ENCODE measurements at places on chromosomes 11 and 22.
A peak's percentile ranks its signal among the peaks of the same experiment; 100 is the strongest.

- peak; percentile 45 for DNase-seq
Observed at GRCh38 chr11:19740586-19740985, 27.9 kb downstream of the NAV2 start.

- DNase-seq = no peak
Observed at GRCh38 chr11:28106353-28107043, 1.5 kb downstream of the KIF18A start.

DNA sequence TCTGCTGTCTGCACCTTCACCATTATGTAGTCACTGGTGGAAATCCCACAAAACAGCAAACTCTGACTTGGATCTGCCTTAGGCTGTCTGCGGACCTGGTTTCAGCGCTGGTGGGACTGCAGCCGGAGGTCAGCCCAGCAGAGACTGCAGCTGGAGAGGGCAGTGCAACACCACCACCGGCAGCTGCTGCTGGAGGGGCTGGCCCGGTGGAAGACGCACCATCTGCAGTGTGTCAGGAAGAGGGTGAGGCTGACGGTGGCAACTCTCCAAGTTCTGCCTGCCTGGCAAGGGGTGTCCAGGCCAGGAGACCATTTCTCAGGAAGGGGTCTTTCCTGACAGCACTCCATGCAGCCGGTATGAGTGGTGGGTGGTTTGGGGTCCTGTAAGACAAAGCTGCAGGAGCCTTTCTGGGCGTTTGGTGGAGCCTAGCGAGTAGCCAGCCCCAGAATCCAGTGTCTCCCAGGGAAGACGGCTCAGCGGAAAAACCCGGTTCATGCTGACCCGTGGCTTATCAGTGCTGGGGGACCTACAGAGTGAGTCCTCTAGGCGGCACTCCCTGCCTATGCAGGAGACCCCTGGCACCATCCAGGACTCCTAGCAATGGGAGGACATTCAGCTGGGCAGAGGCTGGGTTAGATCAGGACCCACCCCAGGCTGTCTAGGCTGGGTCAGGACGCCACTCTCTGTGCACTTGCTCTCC, 50.8 kb downstream of the PISD start:
- DNase-seq = no peak

DNA sequence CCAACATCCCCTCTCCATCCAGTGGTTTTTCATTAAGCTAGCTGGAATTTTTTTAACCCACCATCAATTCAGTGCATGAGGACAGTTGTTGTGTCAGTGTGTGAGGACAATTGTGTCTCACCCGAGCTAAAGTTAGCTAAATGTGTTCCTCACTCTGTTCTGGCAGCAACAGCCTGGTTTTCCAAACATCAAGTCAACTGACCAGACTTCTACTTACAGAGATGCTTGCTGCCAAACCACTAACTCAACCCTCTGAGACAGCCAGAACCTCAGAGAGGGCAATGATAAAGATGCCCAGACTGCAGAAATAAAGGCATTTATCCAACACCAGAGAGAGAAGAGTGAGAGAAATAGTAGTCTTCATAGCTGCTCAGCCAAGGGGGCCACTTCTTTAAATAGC, 6.7 kb downstream of the PAMR1 start:
- no peak for DNase-seq

- peak; percentile 31 for DNase-seq
Observed at GRCh38 chr22:42190274-42190673, 59.7 kb upstream of the CYP2D6 start.

GRCh38 chr11:30855383-30856006, 269.3 kb upstream of the MPPED2 start:
- DNase-seq = no peak

GRCh38 chr11:61274084-61274483, 21.0 kb downstream of the VWCE start:
- DNase-seq = no peak

- no peak for DNase-seq
Observed at GRCh38 chr22:49925525-49926128, 7.2 kb downstream of the CRELD2 start.

DNA sequence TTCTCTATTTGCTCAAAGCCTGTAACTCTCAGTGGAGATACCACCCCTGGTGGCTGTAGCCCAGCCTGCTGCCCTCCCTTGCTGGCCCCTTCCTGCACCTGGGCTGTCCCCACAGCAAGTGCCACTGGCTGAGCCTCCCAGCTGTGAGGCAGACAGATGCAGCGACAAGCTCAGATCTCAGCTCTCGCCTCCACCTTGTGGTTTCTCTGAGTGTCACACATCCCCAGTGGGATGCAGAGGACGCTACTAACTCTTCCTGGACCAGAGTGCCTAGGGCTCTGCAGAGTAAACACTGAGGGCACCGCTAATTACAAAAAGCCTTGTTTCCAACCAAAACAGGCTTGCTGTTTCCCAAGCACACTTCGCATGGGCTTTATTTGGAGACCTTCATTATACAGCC, 8.9 kb downstream of the YPEL1 start:
- peak; percentile 90 for DNase-seq

GRCh38 chr11:122807731-122808477, 30.4 kb upstream of the CRTAM start:
- DNase-seq = no peak

DNA sequence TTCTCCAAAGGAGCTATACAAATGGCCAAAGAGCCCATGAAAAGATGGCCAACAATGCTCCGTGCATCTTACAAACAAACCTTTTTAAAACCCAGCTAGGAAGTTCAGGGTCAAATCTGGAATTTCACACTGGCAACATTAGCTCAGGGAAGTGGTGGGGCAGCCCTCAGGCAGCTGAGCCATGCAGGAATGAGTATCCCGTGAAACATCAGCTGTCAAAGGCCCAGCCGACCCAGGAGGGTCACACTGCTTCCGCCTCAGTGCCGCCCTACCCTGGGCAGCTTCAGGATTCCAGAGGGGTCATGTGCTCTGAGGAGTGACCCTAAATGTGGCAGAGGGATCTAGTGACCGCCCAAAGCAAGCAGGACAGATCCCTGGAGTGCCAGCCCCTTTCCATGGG, 73.4 kb downstream of the LINC01488 start:
- peak; percentile 32 for DNase-seq

- DNase-seq = no peak
Observed at GRCh38 chr11:82899957-82900276, 313 bp downstream of the PRCP start.

DNA sequence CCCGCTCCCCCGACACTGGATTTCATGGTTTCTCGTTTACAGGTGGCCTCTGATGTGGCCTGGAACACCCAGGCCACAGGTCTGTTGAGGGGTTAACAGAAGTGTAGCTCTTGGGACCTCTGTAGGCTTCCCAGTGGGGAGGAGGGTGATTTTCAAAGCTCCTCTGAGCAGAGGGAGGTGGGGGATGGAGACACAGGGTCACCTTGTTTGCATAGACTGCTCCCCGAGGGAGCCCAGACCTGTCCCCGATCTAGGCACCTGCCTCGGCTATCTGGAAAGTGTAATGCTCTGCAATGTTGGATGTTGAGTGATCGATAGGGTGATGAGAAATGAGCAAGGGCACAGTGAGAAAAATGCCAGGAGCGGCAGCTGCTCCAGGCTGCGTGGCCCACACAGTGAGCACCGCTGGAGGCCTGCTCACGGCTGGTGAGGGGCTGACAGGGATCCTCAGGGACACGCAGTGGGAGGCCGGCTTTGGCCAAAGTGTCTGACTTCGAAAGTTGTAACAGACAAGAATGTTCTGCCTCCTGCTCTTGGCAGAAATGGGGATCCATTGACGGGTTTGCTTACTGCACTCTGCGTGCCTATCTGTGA, 594.1 kb downstream of the BRD1 start:
- no peak for DNase-seq

GRCh38 chr11:45722144-45722543, 56.7 kb upstream of the CHST1 start:
- DNase-seq = peak; percentile 85

- DNase-seq = peak; percentile 61
Observed at GRCh38 chr22:39314251-39314971, 5.0 kb downstream of the RPL3 start.

DNA sequence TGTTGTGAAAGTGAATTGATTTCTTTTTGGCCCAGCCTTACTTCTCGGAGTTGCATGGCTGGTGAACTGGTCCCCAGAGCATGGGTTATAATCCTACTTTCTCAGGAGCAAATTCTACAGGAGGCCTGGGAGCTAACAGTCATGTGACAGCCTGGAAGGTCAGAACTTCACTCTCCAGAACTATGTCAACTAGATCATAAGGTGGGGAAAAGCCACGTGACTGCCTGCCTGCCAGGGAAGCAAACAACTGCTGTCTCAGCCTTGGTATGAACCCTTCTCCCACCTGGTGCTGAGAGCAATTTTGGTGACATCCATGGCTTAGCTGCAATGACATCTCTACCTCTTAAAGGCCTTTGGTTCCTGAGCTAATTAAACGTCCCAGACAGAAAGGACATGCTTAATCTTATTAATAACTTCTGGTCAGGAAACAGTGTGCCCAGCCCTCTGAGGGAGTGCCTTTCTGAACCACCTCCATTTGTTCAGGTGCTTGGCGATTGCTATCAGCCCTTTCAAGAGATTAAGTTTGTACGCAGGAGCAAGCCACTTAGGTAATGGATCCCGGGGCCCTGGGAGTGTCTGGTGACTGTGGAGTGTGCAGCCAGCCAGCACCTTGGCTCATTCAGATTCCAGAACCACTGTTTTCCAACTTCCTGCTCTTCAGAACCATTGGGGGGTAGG, 1.4 kb upstream of the CREB3L1 start:
- DNase-seq = no peak

GRCh38 chr11:120258661-120259060, 18.7 kb downstream of the POU2F3 start:
- DNase-seq = no peak

DNA sequence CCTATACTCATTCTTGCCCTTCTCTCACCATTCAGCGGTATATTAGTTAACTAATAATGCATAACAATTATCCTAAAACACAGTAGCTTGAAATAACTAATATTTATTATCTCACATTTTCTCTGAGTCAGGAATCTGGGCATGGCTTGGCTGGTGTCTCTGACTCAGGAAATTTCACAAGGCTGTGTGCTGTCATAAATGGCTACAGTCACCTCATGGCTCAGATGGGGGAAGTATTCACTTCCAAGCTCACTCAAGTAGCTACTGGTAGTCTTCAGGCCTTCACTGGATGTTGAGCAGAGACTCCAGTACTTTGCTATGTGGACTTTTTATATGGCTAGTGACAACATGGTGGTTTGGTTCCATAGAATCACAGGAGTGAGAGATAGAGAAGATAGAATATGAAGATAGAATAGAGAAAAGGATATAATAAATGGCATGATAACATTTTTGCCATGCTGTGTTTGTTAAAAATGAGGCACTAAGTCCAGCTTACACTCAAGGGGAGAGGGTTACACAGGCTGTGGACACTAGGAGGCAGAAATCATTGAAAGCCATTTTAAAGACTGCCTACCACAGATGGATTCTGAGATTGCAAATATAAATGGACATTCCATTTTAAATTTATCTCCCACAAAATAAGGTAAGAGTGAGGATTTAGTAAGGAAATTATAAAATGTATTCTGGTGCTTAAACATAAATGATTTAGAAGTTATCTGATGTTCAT, 997.8 kb upstream of the CHORDC1 start:
- no peak for DNase-seq

- DNase-seq = peak; percentile 89
Observed at GRCh38 chr22:36171941-36172340, 11.4 kb upstream of the APOL3 start.

GRCh38 chr22:30212996-30213441, 33.5 kb downstream of the LIF start:
- DNase-seq = no peak

- no peak for DNase-seq
Observed at GRCh38 chr22:30326255-30326705, 461 bp downstream of the TBC1D10A start.

DNA sequence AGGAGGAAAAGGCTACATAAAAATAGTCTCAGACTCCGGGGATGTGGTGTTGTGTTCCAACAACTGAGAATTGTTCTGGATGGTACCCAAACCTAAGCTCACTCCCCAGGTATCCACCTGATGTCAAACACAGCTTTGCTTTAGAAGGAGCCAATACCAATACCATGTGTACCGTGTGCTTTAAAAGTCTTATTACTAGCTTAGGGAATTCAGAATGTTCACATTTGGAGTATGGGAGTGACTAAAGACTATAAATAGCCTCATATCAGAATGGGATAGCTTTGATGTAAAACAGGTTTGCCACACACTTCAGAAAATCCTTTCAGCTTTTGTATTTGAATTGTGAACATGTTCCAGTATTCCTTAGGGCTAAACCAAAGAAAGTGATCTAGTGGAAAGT, 248.7 kb upstream of the ARHGAP42 start:
- DNase-seq = no peak

DNA sequence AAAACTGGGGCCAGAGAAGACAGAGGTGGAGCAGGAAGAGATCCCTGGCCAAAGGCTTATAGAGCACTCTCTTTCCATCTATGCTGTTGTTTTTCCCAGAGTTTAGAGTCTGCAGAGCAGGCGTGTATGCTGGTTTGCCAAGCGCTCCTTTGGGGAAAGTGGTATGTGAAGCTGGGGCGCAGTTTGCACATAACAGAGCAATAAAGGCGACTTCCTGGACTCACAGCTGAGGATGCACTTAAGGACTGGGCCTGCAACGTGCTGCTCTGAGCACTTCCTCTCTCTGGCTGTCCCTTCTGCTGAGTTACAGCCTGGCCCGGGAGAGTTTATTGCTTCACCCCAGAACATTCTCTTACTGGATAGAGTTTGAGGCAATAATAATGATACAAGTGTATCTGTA, 41.7 kb downstream of the THAP12 start:
- no peak for DNase-seq

- no peak for DNase-seq
Observed at GRCh38 chr11:1566381-1567051, 5.6 kb downstream of the DUSP8 start.

GRCh38 chr11:110918351-110918750, 206.1 kb upstream of the ARHGAP20 start:
- peak; percentile 65 for DNase-seq

- DNase-seq = peak; percentile 28
Observed at GRCh38 chr11:4443232-4443891, 5.7 kb upstream of the OR52K2 start.

GRCh38 chr11:40183073-40184064, 1276.1 kb downstream of the LRRC4C start:
- DNase-seq = no peak

GRCh38 chr11:129704831-129705230, 110.8 kb upstream of the TMEM45B start:
- no peak for DNase-seq

GRCh38 chr11:111729831-111730311, 36.3 kb downstream of the PPP2R1B start:
- no peak for DNase-seq
